Stimulated activated CD8-positive, alpha-beta memory T cell treated with anti-CD3 and anti-CD28 coated beads, Interleukin-4, amount 100 ng/mL, for 4 hours (primary cell): ENCODE measurements at places on chromosomes 4 and X.

DNA sequence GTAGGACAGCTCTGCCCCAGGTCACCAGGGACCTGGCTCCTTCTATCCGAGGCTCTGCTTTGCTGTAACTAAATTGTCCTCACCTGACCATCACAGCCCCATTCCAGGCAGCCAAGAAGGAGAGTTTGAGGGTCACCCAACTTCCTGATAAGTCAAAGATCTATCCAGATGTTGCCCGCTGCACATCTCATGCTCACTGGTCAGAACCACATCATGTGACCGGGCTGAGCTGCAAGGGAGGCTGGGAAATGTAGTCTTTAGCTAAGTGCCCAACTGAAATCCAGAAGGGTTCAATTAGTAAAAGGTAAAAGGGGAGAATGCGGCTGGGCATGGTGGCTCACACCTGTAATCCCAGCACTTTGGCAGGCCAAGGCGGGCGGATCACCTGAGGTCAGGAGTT lies 18.4 kb downstream of the HMX1 start:
- no peak for DNase-seq

- no peak for DNase-seq
Observed at GRCh38 chr4:42460043-42460442, 62.8 kb downstream of the SHISA3 start.

DNA sequence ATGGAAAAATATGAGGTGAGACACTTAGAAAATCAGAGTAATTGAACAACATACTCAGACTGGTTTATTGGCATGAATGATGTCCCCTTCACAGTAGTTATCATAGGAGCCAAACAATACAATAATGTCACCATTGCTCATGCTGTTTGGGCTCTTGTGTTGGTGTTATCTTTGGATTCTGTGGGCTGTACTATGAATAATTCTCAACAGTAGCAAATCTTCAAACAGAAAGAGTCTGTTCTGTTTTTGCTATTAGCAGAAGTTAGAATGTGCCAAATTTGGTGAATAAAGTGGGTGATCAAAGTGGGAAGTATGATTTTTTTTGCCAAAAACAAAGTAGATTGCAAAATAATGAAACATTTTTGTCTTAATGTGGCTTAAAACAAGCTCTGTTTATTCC lies 58.3 kb downstream of the GRID2 start:
- no peak for DNase-seq

DNA sequence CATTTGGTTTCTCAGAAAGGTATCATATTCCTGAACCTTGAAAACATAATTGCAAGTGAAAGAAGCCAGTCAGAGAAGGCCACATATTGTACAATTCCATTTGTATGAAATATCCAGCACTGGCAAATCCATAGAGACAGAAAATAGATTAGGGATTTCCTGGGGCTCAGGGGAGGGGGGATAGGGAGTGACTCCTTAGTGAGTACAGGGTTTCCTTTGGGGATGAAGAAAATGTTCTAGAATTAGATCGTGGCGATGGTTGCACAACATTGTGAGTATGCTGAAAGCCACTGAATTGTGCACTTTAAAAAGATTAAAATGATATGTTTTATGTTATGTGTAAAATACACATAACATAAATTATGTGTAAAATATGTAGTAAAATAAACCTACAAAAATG lies 10.3 kb downstream of the XPNPEP2 start:
- no peak for DNase-seq

DNA sequence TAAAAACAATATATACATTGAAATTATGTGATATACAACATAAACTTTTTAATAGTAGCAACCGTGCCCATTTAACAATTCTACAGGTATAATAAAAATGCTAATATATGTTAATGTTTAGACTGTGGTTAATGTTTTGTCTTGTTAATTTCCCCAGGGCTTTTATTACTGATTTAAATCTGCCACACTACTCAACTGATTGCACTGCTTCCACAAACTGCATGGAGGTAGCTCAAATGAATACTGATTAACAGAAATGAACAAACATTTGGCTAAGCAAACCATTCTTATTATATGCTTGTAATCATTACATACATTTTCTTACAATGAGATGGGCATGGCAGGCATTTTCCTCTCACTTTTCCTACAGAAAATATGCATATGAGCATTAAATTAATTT lies 275.9 kb downstream of the GPC3 start:
- no peak for DNase-seq

- no peak for DNase-seq
Observed at GRCh38 chr4:150746156-150746555, 164.2 kb downstream of the MAB21L2 start.

DNA sequence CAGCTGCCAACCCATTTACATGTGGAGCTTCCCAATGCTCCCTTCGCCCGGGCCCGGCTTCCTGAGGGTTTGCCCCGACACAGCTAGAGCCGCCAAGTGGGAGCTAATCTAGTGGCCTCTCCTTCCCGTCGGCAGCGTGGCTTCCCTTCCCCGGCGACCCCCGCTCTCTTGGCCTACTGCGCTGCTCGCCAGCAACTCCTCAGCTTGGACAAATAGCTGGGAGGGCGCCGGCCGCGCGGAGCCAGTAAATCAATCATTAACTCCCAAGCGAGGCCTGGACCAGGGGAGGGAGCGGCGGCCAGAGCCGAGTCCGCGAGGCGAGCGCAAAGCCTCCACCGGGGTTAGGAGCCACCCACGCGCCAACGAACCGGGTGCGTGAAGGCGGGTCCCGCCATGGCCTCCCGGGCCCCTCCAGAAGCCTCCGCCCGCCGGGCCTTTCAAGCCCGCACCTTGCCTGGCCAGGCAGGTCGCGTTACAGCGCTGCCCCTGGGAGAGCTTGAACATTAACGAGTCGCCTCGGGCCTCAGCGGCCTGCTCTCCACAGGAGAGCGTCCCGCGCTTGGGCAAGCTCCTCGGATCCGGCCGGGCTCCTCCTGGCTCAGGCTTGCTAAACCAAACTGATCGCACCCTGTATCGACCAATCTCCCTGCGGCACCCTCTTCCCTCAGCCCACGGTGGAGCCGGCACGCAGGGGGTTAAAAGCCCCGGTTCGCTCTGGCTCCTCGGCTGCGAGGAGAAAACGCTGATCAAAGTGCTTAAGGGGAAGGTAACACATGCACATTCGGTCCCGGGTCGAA lies 10.6 kb upstream of the BCOR start:
- DNase-seq: no peak

DNA sequence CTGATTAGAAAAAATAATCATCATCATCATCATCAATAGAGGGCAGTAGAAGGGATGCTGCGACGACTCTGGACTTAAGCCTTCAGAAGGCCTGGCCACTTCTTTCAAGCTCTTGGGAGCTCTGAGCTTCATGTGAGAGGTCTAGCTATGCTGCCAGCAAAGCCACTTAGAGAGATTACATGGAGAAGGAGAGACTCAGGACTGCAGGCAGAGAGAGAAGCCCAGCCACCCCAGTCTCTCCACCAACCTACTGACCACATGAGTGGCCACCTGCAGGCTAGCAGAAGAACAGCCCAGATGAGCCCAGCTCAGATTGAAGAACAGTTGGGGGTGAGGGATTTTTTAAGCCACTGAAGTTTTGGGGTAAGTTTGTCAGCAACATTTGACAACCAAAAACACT lies 17.1 kb upstream of the TMEM150C start:
- DNase-seq: no peak

DNA sequence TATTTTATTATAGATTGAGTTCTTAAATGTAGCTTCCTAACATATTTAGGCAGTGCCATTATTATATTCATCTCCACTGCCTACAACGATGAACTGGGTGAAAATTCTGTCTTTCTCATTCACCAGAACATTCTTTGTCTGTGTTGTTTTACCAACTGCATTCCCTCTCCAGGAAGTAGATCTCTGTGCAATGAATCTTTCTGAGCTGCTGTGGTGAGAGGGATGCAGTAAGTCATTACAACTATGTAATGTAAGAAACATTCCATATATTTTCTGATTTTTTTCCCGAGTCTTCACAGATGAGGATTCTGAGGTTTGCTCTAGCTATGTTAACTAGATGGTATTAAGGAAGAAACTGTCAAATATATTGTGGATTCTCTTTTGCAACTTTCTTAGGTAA lies 811.9 kb upstream of the PCDH7 start:
- no peak for DNase-seq

DNA sequence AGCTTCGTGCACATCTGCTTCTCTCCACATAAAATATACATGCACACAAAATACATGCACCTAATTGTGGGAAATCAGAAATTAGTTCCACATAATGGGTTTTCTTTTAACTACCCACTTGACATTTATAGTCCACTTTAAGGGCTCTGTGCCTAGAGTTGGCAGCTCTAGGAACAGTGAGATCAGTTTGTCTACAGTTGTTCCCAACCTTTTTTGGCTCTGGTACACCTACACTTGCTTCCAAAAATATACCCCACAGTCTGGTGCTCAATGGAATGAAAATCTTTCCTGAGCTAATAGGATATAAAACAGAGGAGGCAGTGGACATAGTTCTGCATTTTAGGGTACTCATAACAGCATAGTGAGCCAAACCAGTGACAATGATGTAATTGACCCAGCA lies 36.1 kb downstream of the HDAC8 start:
- DNase-seq: no peak

DNA sequence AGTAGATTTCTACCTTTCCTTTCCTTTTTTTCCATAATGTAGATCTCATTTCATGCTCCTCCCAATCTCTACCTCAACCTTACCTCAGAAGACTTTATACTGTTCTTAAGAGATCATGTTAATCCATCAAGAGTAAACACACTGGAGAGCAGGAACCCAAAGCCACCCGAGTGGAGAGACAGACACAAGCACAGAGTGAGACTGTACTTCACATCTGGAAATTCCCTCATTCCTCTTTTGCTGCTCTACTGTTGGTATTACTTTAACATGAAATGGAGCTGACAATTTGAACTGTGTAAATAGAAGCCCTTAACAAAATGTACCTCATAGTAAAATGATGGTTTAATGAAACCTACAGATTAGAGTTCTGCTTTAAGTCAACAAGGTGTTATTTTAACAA lies 105.7 kb upstream of the RASGEF1B start:
- DNase-seq: no peak

DNA sequence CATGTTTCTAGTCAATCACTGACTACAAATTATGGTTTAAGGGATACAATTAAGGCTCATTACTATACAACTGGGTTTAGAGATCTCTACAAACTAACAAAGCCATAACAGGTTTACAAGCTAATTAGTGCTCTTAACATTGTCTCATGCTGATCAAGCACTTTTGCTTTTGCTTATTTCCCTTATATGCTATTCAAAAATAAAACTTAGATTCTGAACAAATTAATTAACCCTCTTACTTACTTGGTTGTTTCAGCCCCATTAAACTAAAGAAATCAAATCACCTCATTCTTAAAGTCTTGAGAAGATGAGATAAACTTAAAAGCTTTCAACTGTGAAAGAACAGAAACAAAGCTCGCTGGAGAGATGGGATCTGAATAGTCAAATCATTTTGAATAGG lies 2024.5 kb upstream of the ADGRL3 start:
- DNase-seq: no peak

GRCh38 chrX:17882680-17883079 lies 21.6 kb upstream of the RAI2 start:
- no peak for DNase-seq

- no peak for DNase-seq
Observed at GRCh38 chr4:83581411-83582288, 45.7 kb downstream of the GPAT3 start.

GRCh38 chr4:79450053-79450452 lies 42.0 kb upstream of the GK2 start:
- no peak for DNase-seq

- peak; percentile 40 for DNase-seq
Observed at GRCh38 chrX:110412971-110413726, 54.5 kb downstream of the RTL9 start.

DNA sequence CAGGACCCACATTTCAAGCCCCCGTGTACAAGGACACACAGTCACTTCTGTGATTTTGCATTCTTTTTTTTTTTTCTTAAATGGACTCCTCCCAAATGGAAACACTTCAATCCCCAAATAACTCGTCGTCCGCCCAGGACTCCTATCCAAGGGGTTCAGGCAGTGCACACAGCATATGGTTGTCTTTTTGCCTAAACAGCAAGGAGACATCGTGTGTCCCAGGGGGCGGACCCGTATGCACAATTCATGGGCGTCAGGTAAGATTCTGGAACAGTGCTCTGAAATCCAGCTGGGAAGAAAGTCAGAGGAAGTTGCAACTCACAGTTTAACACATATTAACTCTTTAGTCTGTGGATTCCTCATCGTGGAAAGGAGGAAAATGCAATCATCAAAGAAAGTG lies 231.3 kb downstream of the SHOX start:
- DNase-seq: no peak

DNA sequence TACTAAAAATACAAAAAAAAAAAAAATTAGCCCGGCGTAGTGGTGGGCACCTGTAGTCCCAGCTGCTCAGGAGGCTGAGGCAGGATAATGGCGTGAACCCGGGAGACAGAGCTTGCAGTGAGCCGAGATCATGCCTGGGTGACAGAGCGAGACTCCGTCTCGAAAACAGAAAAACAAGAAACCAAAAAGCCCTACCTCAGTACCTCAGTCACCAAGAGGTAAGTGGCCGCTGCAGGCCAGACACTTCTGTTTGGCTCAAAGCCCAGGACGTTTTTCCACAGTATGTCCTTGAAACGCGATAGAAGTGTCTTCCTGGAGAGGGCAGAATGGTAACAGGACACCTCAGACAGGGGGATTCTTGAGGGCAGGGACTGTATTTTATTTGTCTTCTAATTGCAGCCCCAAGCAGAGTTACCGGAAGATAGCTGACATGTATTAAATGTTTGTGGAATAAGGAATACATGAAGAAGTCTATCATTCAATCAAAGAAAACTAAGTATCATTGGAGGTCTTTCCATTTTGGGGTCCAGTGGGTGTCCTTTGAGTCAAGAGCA lies 63.6 kb downstream of the CLNK start:
- no peak for DNase-seq

GRCh38 chrX:118530219-118530911 lies 34.8 kb downstream of the DOCK11 start:
- DNase-seq: no peak

DNA sequence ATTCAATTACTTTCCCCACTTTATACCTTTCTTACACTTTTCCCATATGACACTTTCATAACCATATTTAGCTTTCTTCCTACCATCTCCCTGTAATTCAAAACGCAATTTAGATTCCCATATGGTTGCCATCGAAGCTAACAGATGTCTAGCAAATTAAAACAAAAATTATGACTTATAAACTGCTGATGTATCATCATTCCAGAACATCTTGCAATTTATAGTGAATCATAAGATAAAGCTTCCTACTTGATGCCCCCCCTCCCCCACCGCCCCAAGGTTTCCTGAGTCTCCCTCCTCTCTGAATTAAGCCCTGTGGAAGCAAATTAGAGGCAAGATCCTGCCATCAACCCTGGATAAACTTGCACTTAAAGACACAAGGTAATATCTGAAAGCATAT lies 5.4 kb downstream of the TSPAN5 start:
- no peak for DNase-seq
